ENCODE measurements at places on chromosomes 11 and 22.
A peak's percentile ranks its signal among the peaks of the same experiment; 100 is the strongest.

DNA sequence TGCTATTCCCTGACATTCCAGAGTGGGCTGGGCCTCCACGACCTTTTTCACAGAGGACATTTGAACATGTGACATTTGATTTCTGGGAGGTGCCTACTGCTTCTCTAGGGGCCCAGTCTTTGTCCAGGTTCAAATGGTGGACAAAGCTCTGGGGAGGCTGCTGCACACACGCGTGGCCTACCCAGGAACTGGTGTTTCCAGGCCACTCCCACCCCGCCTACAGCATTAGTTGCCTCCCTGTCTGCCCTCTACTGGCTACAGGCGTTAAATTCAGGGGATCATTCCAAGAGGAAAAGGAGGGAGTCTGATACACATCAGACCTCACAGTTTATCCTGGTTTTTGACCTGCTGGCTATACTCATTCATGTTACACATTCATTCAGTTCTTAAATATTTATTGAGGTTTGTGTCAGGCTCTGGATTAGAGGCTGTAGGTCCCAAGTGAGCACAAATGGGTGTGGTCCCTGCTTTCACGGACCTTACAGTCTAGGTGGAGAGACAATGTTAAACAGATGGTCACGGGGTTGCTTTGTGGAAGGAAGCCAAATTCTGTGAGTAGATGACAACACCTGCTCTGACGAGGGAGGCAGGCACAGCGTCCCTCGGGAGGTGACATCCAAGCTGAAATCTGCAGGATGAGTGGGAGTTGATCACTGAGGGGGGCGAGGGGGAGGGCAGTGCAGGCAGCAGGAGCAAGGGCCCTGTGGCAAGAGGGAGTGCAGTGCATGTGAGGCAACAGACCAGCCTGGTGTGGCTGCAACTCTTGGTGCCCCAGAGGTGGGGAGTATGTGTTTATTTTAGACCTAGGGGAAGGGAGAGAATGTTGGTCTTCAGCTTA lies 11.8 kb downstream of the TUB start:
- DNase-seq, result no peak

GRCh38 chr11:12777208-12777874 lies 103.1 kb downstream of the TEAD1 start:
- DNase-seq, result no peak

- no peak for DNase-seq
Measured at GRCh38 chr11:94751218-94751609, 16.9 kb upstream of the AMOTL1 start.

DNA sequence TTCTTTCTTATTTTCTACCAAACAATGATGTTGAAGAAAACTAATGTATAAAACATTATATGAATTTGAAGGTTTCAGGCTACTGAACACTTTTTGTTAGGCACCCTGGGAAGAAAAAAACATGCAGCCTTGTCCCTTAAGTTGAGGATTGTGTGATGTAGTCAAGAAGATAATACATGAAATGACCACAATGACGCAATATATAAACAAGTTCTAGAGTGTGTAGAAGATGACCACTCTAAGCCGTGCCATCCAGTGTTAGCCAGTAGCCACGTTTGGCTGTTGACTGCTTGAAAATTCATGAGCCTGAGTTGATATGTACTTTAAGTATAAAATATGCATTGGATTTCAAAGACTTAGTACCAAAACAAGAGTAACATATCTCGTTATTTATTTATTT lies 16.2 kb downstream of the SWAP70 start:
- DNase-seq, result no peak

DNA sequence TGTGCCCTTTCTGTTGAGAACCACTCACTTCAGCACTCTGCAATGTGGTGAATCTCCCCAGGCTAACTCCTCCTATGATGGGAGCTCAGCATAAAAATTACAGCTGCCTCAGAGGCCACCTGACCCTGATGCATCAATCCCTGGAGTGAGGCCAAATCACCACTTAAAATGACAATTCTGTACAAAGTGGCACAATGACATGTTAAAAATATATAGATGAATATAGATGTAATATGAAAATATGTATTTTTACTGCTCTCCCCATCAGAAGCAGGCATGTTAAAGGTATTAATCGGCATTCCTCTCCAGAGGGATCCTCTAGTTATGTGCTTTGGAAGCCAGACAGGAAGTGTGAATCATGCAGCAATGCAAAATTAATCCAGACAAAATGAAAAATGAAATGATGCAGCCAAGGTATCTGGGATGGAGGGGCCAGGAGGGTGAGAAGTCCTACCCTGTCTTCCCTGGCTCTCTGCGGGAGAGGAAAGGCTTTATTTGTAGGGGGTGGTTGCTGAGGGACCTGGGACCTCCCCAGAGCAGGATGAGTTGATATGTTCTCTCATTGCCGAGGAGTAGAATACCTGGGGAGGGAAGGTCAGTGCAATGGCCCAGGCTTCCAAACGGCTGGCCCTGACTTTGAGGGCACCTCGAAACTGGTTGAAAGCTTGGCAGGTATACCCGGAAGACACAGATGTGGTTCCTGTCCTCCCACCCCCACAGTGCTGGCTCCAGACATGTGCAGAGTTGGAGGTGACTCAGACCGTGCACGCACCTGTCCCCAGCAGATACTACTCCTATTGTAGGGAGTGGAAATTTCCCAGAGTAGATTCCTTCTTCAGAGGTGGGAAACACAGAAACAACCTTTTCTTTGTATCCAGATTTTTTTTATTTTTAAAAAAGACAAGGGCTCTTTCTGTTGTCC lies 347.9 kb upstream of the NCAM1 start:
- no peak for DNase-seq

DNA sequence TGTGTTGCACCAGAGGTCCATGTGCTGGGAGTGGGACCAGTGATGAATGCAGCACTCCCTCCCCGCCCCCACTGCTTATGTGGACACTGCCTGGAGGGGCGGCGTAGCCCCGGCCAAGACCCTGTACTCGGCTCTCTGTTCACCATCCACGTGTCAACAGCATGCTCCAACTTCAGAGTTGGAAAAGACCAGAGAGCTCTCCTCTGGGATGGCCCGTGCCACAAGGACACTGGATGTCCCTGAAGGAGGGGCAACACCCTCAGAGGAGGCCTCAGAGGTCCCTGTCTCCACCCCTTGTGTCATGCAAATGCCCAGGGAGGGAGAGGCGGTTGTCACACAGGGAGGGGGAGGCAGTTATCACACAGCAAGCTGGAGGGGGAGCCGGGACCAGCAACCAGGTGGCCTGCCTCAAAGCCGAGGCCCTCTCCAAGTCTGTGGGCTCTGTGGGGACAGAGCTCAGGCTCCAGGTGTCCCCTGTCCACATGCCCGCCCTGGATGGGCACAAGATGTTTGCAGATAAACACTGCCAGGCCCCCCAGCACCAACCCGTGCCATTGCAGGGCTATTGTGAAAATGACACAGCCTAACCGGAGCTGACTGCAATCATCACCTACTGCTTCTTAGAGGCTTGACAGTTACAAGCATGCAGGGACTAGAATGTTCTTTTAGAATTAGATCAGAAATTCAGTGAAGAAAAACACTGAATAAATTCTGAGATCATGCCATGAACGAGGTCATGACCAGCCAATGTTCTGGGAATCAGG lies 121.1 kb downstream of the PHF21B start:
- DNase-seq, result no peak

DNA sequence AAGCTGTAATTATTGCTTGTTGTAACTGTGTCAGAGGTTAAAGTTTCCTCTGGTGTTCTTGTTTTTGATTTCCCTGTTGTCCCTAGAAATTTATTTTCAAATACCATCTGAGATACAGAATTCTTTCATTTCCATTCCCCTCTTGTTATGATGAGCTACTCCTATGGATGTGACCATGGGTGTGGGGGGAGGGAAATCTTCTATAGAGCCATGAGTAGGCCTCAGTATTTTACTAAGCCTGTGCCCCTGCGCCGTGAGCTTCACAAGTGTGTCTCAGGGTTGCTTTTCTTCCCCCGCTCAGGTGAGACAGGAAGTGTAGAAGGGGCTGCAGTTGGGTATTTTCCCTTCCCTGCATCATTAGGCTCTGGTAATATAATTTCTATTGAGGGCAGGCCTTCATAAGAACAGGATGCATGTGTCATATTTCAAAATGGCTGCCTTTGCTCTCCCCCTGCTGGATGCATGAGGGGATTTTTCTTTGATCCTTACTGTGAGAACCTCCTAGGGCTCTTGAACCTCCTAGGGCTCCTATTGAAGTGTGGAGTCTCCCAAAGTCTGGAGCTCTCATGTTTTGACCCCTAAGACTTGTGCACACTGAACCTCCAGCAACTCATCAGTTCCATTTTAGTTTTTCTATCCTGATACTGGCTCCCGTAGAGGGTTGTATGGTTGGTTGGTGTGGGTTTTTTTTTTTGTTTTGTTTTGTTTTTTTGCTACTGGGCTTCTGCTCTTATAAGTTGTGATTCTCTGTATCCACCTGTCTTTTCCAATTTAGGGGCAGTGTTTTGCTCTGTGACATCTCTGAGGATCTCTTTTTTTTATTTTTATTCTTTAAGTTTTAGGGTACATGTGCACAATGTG lies 658.2 kb downstream of the NTM start:
- DNase-seq, result no peak

GRCh38 chr11:106276859-106277436 lies 199.5 kb downstream of the AASDHPPT start:
- DNase-seq, result no peak

DNA sequence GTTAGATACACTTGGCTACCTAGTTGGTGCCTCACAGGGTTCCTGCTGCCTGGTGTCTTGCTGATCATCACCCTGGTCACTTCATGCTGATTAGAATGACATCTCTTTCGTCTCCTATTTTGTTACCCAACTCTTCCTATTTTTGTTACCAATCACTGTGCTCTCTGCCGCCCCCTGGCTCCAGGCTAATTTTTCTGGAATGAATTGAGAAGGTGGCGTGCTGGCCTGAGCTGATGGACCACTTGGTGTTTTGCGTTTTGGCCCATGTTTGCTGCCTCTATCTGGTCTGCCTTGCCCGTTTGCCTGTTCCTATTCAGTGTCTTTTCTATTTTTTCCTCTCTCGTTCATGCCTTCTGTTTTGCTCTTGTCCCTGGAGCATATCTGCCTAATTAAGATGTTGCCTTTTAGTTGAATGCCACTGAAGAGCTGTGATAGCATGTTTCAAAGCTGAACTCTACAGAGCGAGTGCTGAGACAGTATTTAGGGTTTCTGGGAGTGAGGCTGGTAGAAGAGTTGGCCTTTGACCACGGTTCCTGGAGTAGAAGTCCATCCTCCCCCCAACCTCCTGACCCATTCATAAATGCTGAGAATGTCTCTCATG lies 5.9 kb upstream of the ATF4 start:
- DNase-seq, result peak; percentile 34

DNA sequence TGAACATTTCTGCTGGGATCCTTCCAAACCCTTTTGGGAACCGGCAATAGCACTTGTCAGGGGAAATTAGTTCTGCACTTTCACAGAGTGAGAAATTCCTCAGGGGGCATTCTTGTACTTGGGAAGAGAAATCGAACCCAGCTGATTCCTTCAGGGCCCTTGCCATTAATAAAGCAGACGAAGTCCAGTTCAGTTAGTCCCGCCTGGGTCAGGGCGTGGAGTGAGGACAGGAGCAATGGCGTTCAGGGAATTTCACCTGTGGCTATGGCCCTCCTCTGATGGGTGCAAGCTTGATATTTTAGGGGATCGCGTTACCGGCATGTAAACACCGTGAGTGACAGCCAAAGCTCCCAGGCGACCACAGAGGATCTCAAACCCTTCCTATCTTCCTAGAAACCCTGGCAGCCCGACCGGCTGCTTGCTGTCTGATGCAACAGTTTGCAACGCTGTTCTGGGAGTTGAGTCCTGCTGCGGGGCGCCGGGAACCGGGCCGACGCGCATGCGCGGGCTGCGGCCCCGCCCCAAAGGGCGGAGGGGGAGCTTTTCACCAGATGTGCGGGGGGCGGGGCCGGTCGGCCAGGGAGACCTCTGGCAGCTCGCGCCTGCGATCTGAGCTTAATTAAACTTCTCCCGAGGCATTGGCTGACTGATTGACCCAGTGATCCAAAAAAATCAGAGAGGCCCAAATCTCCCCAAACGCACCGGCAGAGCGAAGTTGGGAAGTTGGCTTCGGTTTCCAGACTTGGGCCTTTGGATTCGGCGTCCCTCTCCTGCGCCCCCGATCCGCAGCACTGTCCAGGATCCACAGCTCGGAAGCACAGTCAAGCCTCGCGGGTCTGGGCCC lies 34.3 kb upstream of the CREB3L1 start:
- peak; percentile 73 for DNase-seq

DNA sequence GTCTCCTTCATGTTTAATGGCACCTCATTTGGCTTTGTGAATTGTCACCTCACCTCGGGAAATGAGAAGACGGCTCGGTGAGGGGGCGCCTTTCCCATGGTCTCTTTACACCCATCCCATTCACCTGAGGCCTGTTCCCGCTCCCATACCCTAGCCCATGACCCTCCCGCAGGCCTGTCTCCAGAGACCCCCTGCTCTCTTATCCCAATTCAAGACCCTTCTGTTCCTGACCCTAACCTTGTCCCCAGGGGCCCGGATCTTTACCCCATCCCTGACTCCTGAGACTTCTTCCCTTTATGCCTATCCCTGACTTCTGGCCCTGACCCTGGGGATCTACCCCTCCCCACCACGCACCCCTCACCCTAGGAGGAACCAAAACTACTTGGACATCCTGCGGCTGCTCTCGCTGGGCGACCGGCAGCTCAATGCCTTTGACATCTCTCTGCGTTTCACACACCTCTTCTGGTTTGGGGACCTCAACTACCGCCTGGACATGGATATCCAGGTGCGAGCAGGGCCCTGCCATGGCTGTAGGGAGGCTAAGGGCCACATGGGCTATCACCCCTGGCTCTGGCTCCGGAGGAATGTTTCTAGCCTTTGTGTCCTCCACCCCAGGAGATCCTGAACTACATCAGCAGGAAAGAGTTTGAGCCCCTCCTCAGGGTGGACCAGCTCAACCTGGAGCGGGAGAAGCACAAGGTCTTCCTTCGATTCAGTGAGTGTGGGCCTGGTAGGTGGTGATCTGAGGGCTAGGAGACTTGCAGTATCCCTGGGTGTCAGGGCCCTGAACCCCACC lies 7.9 kb downstream of the INPPL1 start:
- no peak for DNase-seq

DNA sequence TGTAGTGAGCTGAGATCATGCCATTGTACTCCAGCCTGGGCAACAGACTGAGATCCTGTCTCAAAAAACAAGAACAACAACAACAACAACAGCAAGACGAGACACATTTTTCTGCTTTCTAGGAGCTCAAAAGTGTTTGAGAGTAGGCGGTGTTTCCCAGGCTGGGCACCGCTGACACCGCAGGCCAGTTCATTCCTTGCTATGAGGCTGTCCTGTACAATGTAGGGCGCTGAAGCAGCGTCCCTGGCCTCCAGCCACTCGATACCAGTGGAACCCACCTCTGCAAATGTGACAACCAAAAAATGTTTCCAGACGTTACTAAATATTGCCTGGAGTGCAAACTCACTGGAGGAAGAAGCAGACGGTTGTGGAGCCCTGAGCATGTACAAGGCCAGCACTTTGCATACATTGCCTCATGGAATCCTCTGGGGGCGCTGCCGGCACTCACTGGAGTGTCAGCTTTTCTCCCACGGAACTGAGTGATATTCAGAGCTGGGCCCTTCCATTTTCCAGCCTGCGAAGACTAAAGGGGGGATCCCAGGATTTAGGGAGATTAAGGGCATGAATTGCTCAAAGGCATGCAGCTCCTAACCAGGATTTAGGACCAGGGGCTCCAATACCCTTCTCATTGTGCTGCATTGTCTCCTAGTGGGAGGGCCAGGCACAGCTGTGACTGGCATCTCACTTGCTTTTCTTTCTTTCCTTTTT lies 5.8 kb upstream of the MIEF1 start:
- no peak for DNase-seq

- no peak for DNase-seq
Measured at GRCh38 chr11:114066046-114066648, 6.6 kb downstream of the ZBTB16 start.

Measured in activated CD4-positive, CD25-positive, alpha-beta regulatory T cell treated with anti-CD3 and anti-CD28 coated beads, Interleukin-2, amount 50 U/mL, for 16 hours (primary cell).